Activated T-helper 2 cell treated with anti-CD3 and anti-CD28 coated beads, Interferon-gamma antibody, Interleukin-2, Interleukin-4, amounts not matched to agents 10 μg/mL and 5 μg/mL and 100 μg/mL, durations not matched to agents 14 hours and 24 hours and 36 hours (primary cell): ENCODE measurements at places on chromosomes 5 and 9. TPM values are rescaled to one million over a fixed set of nuclear protein-coding genes. Genes with fewer than 3 reads are reported as not detected.

The DDX4 gene
- 0.09 TPM in 1 of 2 replicates, not detected in the other for total RNA-seq

The IRX1 gene
- total RNA-seq: not detected in 2 replicates

- H3K4me1 ChIP-seq: peaks cover 3% of the 10 kb centered on the region
- DNase-seq: no peak
- H3K4me3 ChIP-seq: no peak overlapping the region
- H3K36me3 ChIP-seq: no peaks in the 10 kb centered on the region
Observed at GRCh38 chr5:16486711-16487111, 21.1 kb upstream of the ZNF622 start.

GRCh38 chr9:34500623-34501267, 22.0 kb downstream of the ENHO start:
- H3K36me3 ChIP-seq: no peaks in the 10 kb centered on the region
- H3K4me3 ChIP-seq: no peak overlapping the region
- H3K27me3 ChIP-seq: no peaks in the 10 kb centered on the region
- no peak overlapping the region for H3K27ac ChIP-seq
- peaks cover 15% of the 10 kb centered on the region for H3K4me1 ChIP-seq

The FRMPD1 gene
- not detected in 2 replicates for total RNA-seq

GRCh38 chr5:3606121-3606831, 10.6 kb downstream of the IRX1 start:
- no peak for DNase-seq
- H3K4me1 ChIP-seq: no peaks in the 10 kb centered on the region
- no peak overlapping the region for H3K27ac ChIP-seq

DNA sequence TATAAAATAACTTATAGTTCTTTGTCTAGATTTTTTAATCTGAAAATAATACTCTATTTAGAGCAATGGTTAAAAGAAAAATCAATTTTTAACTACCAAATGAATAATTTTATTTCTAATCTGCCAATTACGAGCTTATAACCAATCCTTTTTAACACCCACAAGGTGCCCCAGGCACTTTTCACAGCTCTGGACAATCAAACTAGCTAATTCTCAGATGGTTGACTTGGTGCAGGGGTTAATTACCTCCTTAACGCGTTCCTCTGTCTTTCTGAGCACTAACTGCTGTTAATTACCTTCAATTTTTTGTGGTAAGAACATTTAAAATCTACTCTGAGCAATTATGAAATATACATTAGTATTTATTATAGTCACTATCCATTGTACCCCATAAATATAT, 109.6 kb upstream of the PJA2 start:
- no peak overlapping the region for H3K4me3 ChIP-seq
- no peak for DNase-seq
- H3K4me1 ChIP-seq: no peaks in the 10 kb centered on the region
- no peaks in the 10 kb centered on the region for H3K27me3 ChIP-seq
- H3K27ac ChIP-seq: no peak overlapping the region

DNA sequence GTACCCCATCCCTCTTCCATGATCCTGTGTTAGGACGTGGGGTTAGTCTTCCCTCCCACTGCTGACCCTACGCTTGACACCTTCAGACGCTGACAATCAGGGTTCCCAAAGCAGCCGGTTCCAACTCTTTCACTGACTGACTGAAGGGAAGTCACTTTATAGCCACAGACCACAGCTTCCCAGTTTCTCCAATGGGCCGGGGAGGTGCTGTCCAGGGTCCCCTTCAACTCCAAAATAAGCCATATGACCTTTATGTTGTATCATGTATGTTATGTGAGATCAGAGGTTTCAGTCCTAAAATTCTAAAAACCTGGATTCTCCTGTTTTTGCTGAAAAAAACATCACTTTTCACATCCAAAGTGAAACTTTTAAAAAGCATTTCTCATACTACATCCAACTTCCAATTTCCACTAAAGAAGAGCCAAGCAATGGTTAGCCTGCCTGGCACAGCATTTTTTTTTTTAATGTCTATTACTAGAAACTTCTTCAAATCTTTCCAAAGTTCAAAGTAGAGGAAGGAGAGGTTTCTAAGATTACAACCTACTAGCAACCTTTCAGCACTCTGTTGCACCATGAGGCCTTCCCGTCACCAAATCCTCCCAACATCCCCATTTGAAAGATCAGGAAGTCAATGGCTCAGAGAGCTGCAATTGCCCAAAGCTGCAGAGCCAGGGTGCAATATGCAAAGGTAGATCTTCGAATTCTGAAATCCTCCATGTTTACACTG, 5.2 kb downstream of the EPB41L4B start:
- no peaks in the 10 kb centered on the region for H3K36me3 ChIP-seq
- H3K27ac ChIP-seq: no peak overlapping the region
- no peak overlapping the region for H3K4me3 ChIP-seq
- peaks cover 6% of the 10 kb centered on the region for H3K4me1 ChIP-seq

DNA sequence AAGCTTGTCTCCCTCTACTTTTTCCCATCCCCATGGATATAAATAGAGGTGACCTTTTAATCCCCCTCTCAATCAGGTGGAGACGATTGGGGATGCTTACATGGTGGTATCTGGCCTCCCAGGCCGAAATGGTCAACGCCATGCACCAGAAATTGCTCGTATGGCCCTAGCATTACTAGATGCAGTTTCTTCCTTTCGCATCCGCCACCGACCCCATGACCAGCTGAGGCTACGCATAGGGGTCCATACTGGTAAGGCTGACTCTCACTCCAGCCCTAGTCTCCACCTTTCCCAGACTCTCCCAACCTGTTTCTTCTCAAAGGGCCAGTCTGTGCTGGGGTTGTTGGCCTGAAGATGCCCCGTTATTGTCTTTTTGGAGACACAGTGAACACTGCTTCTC, 3.6 kb downstream of the SPAG8 start:
- DNase-seq: no peak
- no peak overlapping the region for H3K4me3 ChIP-seq
- H3K36me3 ChIP-seq: peaks cover 36% of the 10 kb centered on the region
- no peaks in the 10 kb centered on the region for H3K27me3 ChIP-seq

DNA sequence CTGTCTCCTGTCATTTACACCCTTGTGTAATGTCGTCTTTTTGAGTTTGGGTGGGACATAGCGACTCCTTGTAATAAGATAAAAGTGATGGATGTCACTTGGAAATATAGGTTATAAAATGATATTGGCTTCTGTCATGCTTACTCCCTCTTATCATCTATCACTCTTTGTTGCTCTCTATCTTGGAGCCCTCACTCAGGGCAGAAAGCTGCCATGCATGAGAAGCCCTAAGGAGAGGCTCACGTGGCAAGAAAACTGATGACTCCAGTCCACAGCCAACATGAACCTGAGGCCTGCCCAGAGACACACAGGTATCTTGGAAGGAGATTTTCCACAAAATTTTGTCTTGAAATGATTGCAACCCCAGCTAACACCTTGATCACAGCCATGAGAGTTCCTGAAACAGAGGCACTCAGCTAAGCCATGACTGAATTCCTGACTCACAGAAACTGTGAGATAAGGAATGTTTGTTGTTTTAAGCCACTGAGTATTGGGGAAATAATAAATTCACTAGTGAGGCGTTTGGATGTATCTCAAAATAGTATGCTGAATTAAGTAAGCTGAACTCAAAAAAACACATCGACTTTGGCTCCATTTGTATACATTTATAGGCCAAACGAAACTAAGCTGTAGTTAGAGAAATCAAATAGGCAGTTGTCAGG, 216.7 kb downstream of the CDH18 start:
- H3K4me3 ChIP-seq: no peak overlapping the region
- H3K27me3 ChIP-seq: no peaks in the 10 kb centered on the region
- no peaks in the 10 kb centered on the region for H3K4me1 ChIP-seq
- H3K36me3 ChIP-seq: no peaks in the 10 kb centered on the region

GRCh38 chr9:72540348-72540873, 19.0 kb downstream of the TMC1 start:
- DNase-seq: no peak
- no peak overlapping the region for H3K4me3 ChIP-seq
- H3K27ac ChIP-seq: peak overlapping the region; percentile 17
- H3K4me1 ChIP-seq: peaks cover 26% of the 10 kb centered on the region
- no peaks in the 10 kb centered on the region for H3K36me3 ChIP-seq

The RASGEF1C gene
- not detected in 2 replicates for total RNA-seq

GRCh38 chr5:135456238-135457099, 4.3 kb upstream of the TIFAB start:
- H3K4me1 ChIP-seq: no peaks in the 10 kb centered on the region
- no peak overlapping the region for H3K27ac ChIP-seq
- peaks cover 20% of the 10 kb centered on the region for H3K27me3 ChIP-seq

DNA sequence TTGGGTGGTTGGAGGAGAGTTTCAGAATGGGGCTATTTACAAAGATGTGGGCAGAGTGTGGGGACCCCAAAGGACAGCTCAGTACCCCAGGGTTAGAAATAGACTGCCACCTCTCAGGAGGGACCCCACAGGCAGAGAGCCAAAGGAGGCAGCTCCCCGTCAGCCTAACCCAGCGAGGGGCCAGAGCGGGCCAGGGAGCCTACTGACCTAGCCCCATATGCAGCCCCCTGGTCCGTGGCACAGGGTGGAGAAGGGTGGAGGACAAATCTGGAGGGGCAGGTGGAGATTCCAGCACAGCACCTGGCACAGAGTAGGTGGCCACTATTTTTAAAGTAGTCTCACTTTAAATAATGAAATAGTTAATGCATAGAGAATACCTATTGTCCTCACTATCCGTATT, 67.2 kb upstream of the ANGPTL2 start:
- no peaks in the 10 kb centered on the region for H3K36me3 ChIP-seq
- no peak overlapping the region for H3K4me3 ChIP-seq
- DNase-seq: no peak
- peaks cover 21% of the 10 kb centered on the region for H3K27me3 ChIP-seq

- H3K4me3 ChIP-seq: no peak overlapping the region
- no peak overlapping the region for H3K27ac ChIP-seq
- no peaks in the 10 kb centered on the region for H3K27me3 ChIP-seq
- H3K36me3 ChIP-seq: no peaks in the 10 kb centered on the region
- no peak for DNase-seq
Observed at GRCh38 chr5:26572480-26572879, 465.9 kb downstream of the CDH9 start.

The C5orf22 gene
- 34.3 and 37.6 TPM in 2 replicates for total RNA-seq

- H3K27me3 ChIP-seq: no peaks in the 10 kb centered on the region
- DNase-seq: no peak
- H3K27ac ChIP-seq: no peak overlapping the region
- no peaks in the 10 kb centered on the region for H3K4me1 ChIP-seq
- H3K4me3 ChIP-seq: no peak overlapping the region
- H3K36me3 ChIP-seq: no peaks in the 10 kb centered on the region
Observed at GRCh38 chr5:91408710-91409109, 25.6 kb upstream of the ARRDC3 start.

The BTNL3 gene
- total RNA-seq: not detected in 2 replicates

DNA sequence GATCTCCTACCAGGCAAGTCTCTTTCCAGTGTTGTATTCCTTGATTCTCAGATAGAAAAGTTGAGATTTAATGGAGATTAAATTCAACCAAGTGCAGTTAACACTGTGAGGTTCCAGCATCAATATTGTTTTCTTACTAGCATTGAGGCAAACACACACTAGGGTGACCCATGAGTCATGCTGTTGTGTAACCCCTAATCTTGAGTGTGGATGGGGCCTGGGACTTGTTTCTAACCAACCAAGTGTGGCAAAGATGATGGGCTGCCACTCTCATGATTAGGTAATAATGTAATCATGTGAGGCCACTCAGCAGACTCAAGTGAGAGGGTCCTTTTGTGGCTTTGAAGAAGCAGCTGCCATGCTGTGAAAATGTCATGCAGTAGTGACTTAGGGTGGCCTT, 394.2 kb downstream of the IRX2 start:
- H3K4me3 ChIP-seq: no peak overlapping the region
- H3K36me3 ChIP-seq: no peaks in the 10 kb centered on the region
- H3K27me3 ChIP-seq: no peaks in the 10 kb centered on the region
- H3K27ac ChIP-seq: no peak overlapping the region
- no peaks in the 10 kb centered on the region for H3K4me1 ChIP-seq

DNA sequence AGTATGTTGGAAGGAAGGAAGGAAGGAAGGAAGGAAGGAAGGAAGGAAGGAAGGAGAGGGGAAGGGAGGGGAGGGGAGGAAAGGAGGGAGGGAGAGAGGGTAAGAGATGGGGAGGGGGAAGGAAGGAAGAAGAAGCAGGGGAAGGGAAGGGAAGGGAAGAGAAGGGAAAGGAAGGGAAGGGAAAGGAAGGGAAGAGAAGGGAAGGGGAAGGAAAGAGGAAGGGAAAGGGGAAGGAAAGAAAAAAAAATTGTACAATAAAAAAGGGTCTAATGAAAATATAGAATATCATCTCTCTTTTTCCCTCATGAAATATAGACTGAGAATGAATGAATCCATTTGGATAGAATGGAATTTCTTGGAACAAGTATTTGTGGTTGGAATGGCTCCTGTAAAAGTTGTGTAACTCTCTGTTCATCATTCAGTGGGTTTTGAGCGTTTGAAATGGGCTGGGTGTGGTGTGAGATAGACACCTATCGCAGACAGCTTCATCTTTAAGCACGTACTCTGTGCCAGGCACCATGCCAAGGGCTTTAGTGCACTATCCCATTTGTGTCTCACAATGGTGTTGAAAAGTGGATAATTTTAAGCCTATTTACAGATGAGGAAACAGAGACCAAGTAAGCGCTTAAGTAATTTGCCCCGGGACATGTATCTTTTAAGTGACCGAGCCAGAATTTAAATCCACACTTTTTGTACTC, 11.6 kb upstream of the PAPPA start:
- no peaks in the 10 kb centered on the region for H3K36me3 ChIP-seq
- H3K4me3 ChIP-seq: no peak overlapping the region
- H3K4me1 ChIP-seq: no peaks in the 10 kb centered on the region
- no peak for DNase-seq
- H3K27ac ChIP-seq: no peak overlapping the region

DNA sequence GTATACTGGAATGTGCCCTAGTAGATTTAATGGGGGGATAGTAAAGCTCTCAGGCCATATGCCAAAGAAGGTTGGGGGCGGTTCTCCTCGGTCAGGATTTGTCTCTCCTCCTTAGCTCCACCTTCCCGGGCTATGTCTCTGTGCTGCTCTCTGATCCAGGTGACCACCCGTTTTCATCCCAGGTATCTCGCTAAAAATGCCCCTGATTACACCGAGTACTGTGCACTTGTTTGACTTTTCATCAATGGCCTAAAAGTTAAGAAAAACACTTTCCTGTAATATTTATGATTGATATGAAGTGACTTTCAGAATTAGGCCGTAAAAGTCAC, 724 bp downstream of the NDUFS6 start:
- peak overlapping the region; percentile 76 for H3K27ac ChIP-seq
- peaks cover 31% of the 10 kb centered on the region for H3K4me1 ChIP-seq
- DNase-seq: no peak
- H3K36me3 ChIP-seq: peaks cover 69% of the 10 kb centered on the region
- peak overlapping the region; percentile 96 for H3K4me3 ChIP-seq

The FAM153A gene
- total RNA-seq: 16.3 and 20.1 TPM in 2 replicates

DNA sequence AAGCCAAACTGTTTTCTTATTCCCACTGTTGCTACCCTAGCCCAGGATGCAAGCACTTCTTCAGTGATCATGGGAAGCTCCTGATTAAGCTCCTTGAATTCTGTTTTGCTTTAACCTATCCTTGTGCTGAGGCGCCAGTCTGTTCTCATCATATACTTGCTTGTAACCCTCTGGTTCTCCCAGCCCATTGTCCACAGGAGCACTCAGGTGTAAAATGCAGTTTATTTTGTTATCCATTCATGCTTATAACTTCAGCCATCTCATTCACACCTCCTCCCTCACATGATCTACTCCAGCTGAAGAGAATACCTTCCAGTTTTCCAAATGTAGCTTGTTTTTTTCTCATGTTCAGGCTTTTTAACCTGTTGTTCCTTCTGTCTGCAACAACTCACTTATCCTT, 402.1 kb upstream of the BRINP1 start:
- H3K4me3 ChIP-seq: no peak overlapping the region
- no peaks in the 10 kb centered on the region for H3K36me3 ChIP-seq
- no peak overlapping the region for H3K27ac ChIP-seq
- no peaks in the 10 kb centered on the region for H3K27me3 ChIP-seq
- no peak for DNase-seq
- no peaks in the 10 kb centered on the region for H3K4me1 ChIP-seq
